Activated gamma-delta T cell treated with anti-CD3 and anti-CD28 coated beads, Interleukin-2, amount 50 U/mL, for 16 hours (primary cell): ENCODE measurements at places on chromosomes 2 and 18.

DNA sequence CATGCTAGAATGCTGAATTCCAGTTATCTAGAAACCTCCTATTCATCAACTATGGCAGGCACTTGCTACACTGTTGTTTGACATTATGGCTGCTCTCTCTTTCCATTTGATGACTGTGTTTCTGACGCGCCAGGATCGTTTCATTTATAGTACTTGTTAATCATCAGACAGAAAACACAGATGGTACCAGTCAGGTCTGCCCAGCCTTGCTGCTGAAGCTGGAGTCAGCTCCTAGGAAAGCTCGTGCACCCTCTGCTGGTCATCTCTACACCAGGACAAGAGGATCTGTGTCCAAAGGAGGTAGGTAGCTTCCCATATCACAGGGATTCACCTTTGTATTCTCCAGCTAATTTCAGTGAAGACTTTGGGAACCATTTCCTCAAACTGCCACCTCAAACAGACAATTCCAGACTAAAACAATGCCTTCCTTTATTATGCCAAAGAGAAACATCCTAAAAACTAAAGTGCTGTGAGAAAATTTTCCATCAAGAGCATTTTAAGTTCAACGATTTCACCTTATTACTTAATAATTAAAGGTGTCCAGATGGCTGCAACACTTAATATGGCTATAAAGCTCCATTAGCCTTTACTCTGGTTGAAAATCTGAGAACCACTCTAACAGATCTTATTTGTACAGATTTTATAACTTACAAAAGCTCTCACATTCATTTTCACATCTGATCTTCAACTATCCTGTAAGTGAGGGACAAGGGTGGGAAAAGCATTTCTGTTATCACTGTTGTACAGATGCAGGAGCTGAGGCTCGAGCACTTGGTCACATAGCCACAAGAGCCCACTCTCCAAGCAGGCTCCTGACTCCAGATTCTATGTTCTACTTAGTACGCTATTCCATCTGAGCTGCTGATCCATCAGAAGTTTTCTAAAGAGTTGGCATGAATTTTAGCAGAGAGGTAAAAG lies 17.5 kb downstream of the METTL8 start:
- DNase-seq, result peak; percentile 54

GRCh38 chr2:120793682-120794403 lies 58.2 kb downstream of the GLI2 start:
- no peak for DNase-seq

- DNase-seq, result no peak
These were observed 435 bp downstream of the ADCY3 start for GRCh38 chr2:24919506-24920097.

GRCh38 chr2:36695746-36696415 lies 626 bp upstream of the VIT start:
- no peak for DNase-seq

- no peak for DNase-seq
These were observed 93.8 kb downstream of the COLEC12 start for GRCh38 chr18:406677-407076.

- DNase-seq, result no peak
These were observed 333.3 kb upstream of the KYNU start for GRCh38 chr2:142544173-142544572.

- no peak for DNase-seq
These were observed 65.5 kb upstream of the GPC1 start for GRCh38 chr2:240369801-240370585.

GRCh38 chr2:232894251-232894650 lies 24.2 kb downstream of the SNORC start:
- no peak for DNase-seq

GRCh38 chr18:46366751-46367376 lies 262.7 kb downstream of the HAUS1 start:
- DNase-seq, result no peak

GRCh38 chr18:22344445-22344844 lies 73.3 kb downstream of the CTAGE1 start:
- no peak for DNase-seq

GRCh38 chr2:234835738-234836137 lies 116.1 kb upstream of the SH3BP4 start:
- no peak for DNase-seq

DNA sequence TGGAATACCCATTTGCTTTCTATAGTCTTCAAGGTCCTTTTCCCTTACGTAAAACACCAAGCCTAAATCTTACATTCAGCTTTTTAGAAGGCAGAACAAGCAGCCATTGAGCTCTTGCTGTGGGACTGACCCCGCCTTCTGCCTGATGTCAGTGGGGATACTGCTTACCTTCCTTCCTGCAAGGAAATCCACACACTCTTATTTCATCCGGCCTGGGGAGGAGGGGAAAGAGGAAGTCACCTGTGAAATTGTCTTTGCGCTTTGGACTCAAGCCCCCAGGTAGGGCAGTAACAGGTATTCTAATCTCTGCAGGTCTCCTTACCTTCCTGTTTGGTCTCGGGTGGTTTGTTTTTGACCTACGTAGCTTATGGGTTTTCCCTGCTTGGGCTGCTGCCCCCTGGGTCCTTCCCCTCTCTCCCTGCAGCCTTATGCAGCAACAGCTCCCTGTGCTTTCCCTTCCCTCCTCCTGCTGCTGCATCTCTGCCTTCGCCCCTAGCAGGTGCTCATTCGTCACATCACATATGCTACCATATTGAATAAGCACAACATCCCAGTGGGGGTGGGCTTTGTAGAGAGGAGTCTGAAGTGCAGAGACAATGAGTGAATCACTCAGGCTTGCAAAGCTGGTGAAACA lies 402.5 kb upstream of the TRIB2 start:
- DNase-seq, result no peak

- no peak for DNase-seq
These were observed 1.1 kb downstream of the MYCN start for GRCh38 chr2:15941481-15941850.

- no peak for DNase-seq
These were observed 334.5 kb upstream of the CDH2 start for GRCh38 chr18:28511413-28511821.

GRCh38 chr2:216463148-216463547 lies 35.5 kb upstream of the RPL37A start:
- no peak for DNase-seq

- no peak for DNase-seq
These were observed 38.5 kb upstream of the ODC1 start for GRCh38 chr2:10486601-10487079.

GRCh38 chr2:64768491-64769005 lies 114.8 kb upstream of the SERTAD2 start:
- no peak for DNase-seq

DNA sequence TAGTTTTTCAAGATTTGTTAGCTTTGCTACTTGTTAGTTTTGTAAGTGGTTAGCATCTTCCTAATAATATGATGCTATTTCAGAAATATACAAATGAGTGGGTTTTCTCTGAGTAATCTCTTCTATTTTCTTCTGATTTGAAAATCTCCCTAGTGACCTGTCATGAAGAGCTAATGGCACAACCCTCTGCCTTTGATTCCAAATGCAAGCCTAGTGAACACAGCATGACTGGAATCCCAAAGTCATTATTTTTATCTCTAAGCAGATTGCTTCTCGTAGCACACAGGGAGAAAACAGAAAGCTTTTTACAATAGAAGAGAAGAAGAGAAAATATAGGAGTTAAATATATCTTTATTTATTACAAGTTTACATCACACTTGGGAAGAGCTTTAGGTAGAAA lies 295.5 kb downstream of the LRATD1 start:
- no peak for DNase-seq

DNA sequence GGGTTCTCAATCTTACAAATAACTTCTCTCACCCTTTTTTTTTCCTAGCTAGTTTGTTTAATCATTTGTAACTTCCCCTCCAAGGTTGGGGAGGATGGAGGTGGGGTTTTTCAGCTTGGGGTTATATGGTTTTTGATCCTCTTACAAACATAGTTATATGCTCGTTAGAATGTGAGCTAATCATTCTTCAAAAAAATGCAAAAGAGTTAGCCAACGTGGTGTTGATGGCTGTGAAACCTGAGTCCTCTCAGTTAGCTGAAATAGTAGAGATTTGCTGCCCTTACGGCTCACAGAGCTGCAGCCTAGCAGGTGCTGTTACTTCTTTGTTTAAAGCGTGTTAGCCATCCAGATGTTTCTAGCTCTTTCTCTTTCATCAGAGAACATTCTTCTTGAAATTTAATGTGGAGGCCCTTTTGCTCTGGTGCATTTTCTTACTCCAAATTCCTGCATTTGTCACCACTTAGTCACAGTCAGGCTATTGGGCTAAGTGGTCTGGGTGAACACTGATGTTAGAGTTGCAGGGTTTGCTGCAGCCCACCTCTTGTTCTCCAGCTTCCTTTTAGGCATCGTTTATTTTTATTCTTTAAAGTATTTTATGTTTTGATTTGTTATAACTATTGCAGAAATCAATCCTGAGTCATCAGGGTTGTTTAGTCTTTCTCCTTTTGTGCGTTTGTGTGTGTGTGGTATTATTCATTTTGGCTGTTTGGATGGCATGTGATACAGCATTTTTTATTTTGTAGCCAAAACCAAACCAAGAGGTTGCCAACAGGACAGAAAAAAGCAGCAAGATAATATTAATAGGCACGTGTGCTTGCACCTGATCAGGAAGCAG lies 41.1 kb downstream of the LIMS1 start:
- no peak for DNase-seq

DNA sequence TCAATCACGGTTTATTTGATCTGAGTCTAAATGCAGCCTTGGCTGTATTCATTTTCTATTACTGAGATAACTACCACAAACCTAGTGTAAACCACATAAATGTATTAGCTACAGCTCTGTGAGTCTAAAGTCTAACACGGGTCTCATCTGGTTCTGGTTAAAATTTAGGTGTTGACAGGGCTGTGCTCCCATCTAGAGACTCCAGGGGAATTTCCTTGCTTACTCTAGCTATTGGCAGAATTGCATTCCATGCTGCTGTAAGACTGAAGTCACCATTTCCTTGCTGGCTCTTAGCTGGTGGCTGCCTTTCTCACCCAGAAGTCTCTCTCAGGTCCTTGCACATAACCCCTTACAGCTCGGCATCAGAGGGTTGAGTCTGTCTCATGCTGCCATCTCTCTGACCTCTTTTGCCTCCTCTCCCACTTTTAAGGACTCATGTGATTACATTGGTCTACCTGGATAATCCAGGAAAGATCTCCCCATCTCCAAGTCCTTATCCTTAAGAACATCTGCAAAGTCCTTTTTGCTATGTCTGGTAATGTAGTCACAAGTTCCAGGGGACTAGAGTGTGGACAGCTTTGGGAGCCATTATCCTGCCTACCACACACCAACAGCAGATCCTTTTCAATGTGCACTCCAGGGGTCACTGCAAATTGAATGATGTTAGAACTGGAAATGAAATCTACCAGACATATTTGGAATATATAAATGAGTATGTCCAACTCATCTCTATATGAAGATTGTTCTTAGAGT lies 207.0 kb upstream of the AGAP1 start:
- no peak for DNase-seq

DNA sequence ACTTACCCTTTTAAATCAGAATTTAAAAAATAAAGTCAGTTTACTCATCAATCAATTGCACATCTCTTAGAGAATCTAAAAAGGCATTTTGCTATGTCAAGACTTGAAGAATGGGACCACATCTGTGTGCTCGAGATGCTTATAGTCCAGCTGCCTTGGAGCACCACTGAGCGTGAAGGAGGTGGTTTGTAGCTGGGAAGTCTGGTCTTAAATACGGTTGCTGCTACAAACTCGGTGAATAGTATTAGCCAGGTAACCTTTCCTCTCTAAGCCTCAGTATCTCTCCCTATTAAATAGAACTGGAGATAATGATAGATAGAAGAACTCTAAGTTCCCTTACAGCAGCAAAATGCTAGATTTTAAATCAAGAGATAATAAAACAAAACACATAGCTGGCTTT lies 289.7 kb downstream of the TRIB2 start:
- no peak for DNase-seq

- no peak for DNase-seq
These were observed 222.3 kb downstream of the SH3RF3 start for GRCh38 chr2:109351164-109351756.

- no peak for DNase-seq
These were observed 11.3 kb upstream of the SPATA3 start for GRCh38 chr2:230984393-230985220.

GRCh38 chr2:9995059-9995458 lies 43.6 kb downstream of the GRHL1 start:
- DNase-seq, result no peak

DNA sequence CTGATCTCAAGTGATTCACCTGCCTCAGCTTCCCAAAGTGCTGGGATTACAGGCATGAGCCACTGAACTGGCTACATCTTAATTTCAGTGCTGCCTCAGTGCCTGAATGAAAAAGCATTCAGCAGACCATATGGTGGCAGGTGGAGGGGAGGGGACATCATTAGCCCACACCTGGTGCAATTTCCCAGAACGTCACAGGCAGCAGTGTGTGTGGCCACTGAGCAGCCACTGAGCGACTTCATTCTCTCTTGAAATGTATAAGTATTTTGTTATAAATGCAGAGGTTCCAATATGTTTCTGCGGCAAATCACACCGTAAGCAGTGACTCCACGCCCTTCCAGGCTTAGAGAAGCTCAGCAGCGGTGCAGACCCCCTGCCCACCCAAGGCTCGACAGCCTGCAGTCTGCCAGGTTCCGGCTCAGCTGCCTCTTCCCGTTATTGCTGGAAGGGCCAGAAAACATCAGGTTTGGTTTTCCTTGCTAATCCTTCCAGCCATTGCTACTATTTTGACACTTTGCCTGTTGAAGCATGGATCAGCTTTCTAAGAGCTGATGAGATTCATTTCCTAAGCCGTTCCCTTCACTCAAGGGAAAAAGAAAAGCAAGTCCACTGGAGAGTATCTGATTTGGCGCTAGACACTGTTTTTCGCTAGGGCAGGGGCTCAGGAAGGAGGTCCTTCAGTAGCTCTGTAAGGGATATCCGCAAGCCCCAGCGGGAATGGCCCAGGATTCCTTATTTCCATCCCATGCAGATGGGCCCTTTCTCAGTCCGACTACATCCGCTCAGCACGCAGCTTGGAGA lies 250.7 kb downstream of the VAPA start:
- DNase-seq, result no peak

GRCh38 chr18:22340331-22340730 lies 77.4 kb downstream of the CTAGE1 start:
- DNase-seq, result no peak

- DNase-seq, result no peak
These were observed 79.8 kb downstream of the PTGR3 start for GRCh38 chr18:75128911-75129716.

GRCh38 chr2:1556776-1557466 lies 143.7 kb downstream of the TPO start:
- no peak for DNase-seq

- DNase-seq, result no peak
These were observed 45.8 kb upstream of the PTPRM start for GRCh38 chr18:7521226-7521856.

GRCh38 chr2:98810588-98810928 lies 79.6 kb upstream of the MGAT4A start:
- DNase-seq, result no peak

DNA sequence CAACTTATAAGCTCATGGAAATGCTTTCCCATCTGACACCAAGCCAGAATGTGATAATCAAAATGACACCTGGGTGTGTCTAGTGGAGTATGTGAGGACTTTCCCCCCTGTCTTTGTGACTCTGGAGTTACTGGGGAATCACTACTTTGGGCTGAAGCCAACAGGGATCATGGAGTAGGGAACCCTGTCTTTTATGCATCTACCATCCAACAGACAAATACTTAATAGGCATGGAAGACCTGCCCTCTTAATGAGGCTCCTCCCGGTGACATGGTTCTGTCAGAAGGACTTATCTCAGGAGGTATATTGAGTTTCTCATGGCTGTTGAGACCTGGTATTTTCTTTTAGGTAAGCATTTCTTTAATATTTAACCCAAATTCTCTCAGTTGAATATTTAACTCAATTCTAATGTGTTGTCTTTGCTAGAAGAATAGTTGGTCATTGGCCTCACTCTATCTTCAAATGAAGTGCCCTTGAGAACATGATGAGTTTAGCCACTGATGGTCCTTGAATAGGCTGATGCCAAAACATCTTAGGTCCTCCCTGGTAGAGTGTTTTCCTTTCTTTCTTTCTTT lies 42.1 kb downstream of the TGIF1 start:
- no peak for DNase-seq
